Activated CD4-positive, alpha-beta T cell treated with anti-CD3 and anti-CD28 coated beads, Interleukin-2, amount 50 U/mL, for 16 hours (primary cell): ENCODE measurements at places on chromosomes 13 and 19.
A peak's percentile ranks its signal among the peaks of the same experiment; 100 is the strongest.

DNA sequence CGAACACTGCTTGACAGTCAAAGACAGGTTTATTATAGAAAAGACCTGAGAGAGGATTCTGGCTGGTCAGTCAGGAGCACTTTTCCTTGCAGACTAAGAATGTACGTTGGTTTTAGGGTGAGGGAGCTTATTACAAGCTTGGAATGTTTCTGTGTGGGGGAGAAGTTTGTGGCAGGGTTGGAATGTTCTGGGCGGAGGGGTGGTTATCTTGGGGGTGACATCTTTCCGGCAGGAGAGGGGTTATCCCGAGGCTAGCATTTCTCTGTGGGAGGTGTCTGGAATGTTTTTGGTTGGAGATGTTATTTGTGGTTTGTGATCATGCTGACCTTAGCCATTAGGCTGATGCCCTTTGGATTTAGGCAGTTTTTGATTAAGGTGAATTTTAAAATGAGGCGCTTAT is 61.8 kb downstream of the ZNF136 start:
- no peak for DNase-seq

DNA sequence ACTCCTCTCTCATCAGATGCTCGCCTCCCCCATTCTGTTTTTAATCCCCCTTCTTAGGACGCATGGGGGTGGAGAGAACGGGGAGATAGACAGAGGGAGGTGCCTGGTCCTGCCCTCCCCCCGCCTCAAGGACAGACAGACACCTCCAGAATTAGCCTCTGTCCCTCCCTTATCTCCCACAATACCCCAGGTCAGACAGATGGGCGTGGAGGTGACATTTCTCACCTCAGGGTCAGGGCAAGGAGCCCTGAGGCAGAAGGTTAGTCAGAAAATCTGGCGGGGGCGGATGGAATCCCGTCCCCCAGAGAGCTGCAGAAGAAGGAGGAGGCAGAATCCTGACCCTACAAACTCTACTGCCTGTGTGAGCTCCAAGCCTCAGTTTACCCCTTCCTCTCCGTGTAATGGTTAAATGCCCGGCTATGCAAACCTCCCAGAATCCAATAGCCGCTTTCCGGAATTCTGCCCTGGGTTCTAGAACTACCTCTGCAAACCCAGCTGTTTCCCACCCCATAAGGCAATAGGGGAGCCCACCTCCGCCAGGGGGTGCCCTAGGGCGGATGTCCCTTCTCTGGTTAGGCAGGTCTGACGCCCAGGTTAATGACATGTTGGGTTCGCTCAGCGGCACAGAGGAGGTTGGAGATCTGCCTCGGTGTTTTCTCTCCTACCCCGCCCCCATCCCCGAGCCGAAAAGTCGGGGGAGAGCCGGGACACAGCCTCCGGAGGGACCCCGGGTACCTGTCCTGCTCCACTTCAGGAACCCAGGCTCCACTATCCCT is 900 bp downstream of the PPP1R13L start:
- peak; percentile 70 for DNase-seq

GRCh38 chr19:33125929-33126388 is 6.0 kb upstream of the WDR88 start:
- DNase-seq, result peak; percentile 66

GRCh38 chr19:12774588-12775555 is at the start of gene HOOK2:
HOOK2 (minus strand) TSS chr19:12775552; CDS start chr19:12775449, 103 bp downstream.
- DNase-seq, result no peak

DNA sequence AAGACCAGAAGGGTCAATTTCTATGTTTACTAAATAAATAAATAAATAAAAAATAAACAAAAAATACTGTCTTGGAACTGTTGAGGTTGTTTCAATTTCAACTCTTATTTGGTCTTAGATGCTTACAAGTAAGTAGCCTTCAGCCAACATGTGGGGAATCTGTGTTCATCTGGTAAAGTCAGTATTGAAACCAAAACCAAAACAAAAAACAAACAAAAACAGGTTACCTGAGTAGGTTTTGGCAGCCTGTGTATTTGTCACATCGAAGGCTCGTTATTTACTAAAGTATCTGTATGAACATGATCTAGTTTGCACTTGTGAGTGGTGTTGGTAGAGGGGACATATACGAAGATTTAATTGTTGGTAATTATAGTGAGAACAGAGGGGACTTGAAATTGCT is 471.5 kb downstream of the SLITRK5 start:
- no peak for DNase-seq

DNA sequence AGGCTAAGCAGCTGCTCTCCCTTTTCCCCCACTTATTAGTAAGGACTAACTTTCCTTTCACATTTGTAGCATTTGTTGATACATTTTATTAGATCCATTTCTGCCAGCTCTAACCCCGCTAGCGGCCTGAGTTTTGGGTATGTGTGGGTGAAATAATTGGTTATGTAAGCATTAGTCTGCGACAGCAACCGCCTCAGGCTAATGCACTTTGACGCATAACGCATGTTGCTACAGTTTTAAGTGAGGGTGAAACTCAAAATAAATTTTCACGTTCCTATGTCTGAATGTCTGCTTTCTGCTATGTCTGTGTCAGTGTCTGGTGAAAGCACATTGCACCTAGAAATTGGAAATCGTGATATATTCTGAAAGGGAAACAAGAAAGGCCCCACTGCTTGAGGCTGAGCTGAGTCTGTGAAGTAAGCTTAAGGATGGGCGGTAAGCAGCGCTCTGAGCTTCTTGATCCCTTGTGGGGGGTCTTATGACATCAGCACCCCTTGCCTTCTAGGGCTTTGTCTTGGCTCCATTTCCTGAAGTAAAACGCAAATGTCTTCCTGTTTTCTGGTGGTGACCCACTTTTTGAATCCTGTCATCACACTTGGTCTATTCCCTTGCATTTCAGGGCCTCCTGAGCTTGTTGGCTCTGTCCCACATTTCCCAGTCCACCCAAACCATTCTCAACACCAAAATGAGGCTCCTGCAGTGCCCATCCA is 648.3 kb upstream of the ARGLU1 start:
- DNase-seq, result no peak

DNA sequence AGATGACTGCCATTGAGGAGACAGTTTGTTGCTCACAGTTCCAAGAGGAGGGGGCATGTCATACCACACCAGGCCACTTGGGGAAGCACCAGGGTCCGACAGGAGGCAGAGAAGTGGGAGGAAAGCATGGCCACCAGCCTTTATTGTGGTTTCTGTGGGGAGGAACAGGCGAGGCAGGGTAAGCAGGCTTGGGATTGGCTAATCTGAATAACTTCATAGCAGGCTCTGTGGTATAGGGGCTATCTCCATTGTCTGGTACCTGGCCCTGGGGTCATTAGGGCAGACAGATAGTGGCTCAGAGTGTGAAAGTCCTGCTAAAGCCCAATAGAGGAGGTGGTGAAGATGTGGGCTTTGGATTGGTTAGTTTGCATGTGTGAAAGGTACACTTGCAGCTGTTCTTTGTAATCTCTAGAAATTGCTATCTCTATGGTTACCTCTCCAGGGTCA is 35.5 kb downstream of the CBY2 start:
- peak; percentile 23 for DNase-seq

GRCh38 chr19:14565765-14566711 is 5.8 kb downstream of the NDUFB7 start:
- DNase-seq, result no peak

DNA sequence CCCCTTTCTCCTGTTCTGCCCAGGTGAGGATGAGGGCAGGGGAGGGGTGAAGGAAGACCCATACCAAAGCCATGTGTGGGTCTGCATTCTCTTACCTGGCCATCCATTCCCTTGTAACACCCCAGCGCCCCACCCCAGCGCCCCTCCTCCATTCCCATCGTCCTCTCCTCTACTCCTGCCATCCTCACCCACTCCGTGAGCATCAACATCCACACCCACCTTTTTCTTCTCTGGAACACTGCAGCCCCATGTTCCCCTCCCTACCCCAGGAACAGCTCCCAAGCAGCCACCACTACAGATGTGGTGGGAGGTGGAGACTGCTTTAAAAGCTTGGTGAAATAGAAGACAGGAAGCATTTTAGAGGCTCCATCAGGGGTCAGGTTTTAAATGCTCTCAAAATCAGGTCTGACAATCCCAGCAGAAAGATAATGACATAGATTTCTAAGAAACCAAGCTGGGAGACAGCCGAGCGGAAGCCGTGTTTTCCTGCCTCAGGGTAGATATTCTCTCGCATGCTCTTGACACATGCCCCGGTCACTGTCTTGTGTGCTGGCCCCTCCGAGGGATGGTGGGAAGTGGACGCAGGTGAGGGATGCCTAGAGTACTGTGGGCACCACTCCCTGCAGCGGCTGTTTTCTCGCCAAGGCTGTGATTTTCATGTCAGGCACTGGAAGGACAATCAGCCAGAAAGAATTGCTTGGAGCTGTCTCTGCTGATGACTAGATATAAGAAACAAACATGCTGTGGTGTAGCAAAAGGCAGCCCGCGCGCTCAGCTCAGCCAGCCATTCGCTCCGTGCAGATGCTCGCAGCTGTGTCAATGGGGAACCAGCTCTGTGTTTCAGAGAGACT is 9.8 kb downstream of the MEDAG start:
- DNase-seq, result no peak

GRCh38 chr13:49530457-49530856 is 34.7 kb downstream of the PHF11 start:
- no peak for DNase-seq

DNA sequence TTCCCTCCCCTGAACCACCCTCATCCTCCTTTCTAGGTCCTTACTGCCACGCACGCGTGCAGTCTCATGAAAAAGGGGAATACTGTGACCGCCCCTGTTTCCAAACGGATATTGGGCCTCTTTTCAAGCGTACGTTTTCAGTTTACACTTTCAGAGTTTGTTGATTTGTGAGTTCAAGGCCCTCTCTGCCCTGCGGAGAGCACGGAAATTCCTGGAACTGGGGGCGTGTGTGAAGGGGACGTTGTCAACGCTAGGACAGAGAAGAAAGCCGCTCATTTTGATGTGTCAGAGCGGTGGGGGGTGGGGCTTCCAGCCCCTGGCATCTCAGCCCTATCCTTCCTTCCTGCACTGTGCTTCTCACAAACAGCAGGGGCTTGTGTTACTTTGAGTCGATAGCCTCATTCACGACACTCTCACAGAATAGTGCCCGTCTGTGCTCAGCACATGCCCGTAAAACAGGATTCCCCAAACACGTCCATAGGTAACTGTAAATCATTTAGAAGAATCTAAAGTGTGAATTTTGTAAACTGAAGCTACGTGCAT is 137.6 kb upstream of the PEG3 start:
- no peak for DNase-seq

GRCh38 chr13:73851104-73851503 is 283.1 kb downstream of the KLF12 start:
- no peak for DNase-seq

DNA sequence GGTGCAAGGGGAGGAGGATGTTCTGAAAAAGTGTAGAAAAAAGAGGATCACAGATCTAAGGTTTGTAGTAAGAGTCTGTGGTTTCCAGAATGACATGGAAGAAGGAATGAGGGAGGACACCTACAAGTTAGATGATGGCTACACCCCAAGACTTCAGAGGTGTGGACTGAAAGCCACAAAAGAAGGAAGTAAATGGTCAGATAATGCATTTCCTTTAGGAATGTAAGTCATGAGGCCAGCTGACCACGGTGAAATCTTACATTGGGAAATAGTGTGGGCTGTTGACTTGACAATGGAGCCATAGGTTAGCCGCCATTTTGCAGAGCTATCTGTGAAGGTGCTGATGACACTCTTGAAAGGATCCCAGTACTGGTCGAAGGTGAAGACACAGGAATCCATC is 25.3 kb upstream of the FBXO27 start:
- no peak for DNase-seq

DNA sequence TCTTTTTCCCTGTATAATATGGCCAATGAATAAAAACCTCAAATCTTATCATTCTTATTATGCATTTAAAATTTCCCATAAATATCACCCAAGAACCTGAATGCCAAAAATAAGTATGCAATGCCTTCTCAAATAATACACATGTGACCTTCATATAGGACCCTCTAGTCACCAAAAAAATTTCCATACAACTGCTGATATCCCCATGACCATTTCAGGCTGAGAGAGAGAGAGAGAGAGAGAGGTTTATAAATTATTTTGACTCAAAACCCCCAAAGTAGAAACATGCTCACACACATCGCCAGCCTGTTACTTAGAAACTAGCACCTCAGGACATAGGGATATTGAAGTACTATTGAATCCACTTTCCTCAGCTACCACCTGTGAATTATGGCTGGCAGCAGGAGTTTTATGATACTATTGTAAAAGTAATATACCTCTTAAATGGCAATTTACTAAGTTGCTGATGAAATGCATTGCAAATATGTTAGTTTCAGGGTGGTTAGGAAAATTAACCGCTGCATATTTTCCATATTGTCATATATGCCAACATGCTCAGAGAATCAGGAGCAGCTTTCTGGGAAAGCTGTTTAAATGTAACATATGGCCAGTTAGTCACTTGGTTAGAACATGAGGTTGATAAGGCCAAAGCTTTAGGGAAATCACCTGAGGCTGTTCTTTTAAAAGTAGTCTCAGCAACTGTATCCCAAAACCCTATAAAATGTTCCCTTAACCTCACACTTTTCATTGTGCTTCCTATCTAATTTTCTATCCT is 230.8 kb downstream of the DCT start:
- DNase-seq, result no peak

- DNase-seq, result no peak
These were observed 271.7 kb upstream of the EDNRB start for GRCh38 chr13:78190296-78190695.

DNA sequence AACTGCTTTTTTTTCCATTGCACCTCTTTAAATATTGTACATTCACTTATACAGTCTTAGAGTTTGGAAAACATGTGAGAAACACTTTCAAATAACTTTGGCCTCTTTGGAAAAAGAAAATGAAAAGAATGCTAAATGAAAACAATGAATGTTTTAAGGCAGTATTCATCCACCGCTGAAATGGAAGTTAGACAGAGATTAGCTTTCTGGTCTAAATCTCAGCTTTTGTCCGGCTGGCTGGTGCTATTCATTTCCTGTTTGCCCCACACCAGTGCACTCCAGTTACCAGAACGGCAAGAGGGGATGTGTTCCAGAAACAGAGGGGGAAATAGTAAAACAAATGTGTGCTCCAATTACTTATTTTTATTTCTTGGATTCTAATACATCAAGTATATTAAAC is 1201.3 kb downstream of the EFNB2 start:
- no peak for DNase-seq

DNA sequence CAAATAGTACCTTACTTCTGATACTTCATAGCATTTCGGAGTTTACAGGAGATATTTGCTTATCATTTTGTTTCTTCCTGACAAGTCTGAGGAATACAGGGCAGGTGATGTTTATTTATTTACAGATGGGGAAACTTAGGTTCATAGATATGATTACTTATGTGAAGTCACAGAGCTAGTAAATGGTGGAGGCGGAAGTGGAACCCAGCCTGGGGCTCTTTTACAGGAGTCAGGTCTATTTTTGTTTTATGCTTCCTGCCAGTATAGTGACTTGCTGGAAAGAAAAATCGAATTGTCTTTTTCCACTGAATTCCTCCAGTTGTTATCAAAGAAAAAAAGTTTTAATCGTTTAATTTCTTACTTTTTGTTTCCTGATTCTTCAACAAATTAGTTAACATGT is 66.5 kb downstream of the DGKH start:
- no peak for DNase-seq

- no peak for DNase-seq
These were observed 830.6 kb upstream of the SLITRK5 start for GRCh38 chr13:86840250-86841191.
